Activated T-cell treated with anti-CD3 and anti-CD28 coated beads for 1 hour (primary cell): ENCODE measurements at places on chromosomes 1 and 21.

- no peak for DNase-seq
Observed at GRCh38 chr1:229159668-229160544, 111.0 kb upstream of the RAB4A start.

DNA sequence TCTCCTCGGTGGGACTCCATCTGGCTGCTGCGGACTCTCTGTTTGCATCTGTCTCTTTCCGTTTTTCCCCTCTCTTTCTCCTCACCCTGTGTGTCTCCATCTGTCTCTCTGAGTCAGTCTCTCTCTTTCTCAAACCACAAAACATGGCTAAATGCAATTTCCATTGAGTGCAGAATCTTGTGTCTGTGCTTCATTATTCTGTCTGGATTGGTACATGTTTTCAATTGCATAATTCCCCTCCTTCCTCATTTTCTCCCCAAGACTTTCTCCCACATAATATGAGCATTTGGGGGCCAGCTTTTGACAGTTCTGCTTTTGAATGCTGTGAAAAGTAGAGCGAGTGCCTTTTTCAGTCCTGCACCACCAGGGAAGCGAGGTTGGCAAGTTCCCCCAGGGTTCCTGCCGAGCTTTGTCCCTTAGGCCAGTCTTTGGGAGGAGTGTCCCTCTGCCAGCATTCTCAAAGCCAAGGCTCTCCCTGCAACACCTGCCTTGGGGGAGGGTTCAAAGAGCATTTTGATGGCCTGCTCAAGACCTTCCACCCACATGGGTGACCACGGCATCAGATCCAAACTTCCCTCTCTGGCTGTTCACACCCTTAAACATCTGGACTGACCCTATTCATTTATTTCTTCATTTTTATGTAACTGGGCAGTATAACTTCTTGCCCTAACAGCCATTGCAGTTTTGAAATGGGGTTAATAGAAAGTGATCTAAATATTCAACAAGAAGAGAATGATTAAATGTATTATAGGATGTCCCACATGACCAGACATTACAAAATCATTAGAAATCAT, 32.8 kb upstream of the SCMH1 start:
- no peak for DNase-seq

DNA sequence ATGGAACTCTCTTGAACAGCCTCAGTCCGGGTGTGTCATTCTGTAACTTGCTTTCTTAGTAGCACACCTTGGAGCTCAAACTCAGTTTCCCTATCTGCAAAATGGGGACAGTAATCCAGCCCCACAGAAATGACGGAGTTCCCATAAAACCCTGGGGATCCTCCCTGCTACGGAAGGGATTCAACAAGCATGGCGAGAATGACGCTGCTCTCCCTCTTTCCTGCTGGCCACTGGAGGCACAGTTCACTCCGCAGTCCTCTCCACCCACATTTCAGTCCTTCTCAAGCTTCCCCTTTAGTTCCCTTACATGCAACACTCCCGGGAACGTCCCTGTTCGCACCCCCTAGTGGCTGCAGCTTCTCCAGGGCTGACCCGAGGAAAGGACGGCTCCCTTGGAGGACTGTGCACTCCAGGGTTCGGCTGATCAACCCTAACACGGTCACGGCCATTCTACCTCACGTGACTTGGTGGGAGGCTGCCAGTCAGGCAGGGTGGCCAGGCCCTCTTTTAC, 20.6 kb downstream of the RUNX3 start:
- DNase-seq, result no peak

DNA sequence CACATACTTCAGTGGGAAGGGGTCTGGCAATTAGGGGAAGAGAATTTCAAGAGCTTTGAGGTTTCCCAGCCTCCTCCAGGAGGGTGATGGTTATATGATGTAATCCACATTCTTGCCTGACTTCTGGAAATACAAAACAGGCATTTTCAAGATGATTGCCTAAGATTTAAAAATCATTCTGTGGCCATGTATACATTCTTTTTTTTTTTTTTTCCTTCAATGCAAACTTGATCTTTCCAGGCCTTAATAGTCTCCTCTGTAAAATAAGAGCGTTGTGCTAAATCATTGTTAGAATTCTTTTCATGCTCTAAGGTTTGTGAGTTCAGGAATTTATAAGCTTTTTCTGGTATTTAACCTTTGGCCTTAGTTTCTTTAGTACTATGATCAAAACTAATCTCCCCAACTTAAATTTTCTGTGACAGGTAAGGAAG, 192.3 kb upstream of the HMCN1 start:
- no peak for DNase-seq

GRCh38 chr1:91745640-91746373, 140.1 kb downstream of the TGFBR3 start:
- DNase-seq, result no peak

GRCh38 chr1:204714861-204715511, 29.4 kb upstream of the LRRN2 start:
- DNase-seq, result no peak

GRCh38 chr1:34066166-34066565, 98.9 kb downstream of the CSMD2 start:
- DNase-seq, result no peak

GRCh38 chr1:206128196-206128595, 11.0 kb upstream of the AVPR1B start:
- no peak for DNase-seq

GRCh38 chr1:39473324-39473723, 18.1 kb upstream of the BMP8A start:
- no peak for DNase-seq

DNA sequence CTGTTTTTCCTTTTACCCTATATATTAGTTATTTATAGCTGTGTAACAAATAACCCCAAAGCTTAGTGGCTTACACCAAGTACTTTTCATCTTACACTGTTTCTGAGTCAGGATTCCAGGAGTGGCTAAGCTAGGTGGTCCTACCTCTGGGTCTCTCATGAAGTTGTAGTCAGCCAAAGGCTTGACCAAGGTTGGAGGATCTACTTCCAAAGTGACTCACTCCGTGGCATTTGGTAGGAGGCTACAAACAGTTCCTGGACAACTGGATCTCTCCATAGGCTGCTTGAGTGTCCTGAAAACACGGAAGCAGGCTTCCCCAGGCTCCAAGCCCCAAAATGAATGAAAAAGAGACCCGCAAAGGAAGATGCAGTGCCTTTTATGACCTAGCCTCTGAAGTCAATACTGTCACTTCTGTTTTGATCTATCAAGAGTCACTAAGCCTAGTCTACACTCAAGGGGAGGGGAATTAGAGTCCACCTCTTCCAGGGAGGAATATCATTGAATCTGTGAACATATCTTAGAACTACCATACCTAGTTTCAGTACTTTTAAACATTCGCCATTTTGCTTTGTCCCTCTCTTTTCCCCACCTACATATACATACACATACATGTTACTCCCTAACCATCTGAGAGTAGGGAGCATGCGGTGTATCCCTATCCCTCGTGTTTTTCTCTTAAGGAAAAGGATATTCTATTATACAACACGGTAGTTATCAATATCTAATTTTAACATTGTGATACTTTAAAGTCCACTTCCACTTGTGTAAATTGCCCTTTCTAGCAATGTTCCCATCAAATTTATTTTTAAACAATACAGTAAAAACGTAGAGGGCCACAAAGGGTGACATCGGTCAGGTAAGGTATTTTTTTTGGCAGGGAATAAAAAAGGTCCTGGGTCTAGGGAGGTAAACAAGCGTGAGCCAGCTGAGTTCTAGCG, 67.2 kb downstream of the SLC35A3 start:
- no peak for DNase-seq

DNA sequence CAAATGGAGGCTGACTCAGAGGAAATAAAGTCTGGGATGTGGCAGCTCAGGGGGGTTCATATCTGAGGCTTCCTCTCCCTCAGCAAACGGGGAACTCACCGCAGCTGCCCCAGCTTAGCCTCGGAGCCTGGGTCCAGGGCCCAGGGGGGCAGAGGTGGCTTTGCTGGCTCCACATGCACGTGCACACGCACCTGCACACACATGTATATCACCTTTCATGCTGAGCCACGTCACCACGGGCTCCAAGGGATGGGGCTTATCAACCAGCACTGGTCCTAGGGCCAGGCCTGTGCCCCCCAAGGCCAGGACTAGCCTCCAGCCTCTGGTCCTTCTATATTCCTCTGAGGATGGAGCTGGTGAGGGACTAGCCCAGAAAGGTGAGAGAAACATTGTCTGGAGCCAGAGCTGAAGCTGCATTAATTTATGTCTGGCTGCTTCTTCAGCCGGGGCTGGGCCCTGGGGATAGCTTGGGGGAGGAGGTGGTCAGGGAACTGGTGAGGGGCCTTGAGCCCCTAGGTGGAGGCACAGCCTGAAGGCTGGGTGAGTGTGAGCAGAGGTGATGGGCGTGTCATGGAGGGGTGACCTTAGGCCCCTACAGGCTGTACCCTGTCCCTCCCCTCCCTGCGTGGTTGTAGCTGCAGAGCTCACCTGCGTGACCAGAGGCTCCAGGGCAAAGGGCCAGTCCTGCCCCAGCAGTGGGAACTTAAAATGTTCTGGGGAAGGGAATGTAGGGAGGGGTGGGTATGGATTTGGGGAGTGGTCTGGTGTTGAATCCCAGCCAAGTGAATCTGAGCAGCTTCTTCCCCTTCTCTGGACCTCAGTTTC, 520.8 kb downstream of the PTPRU start:
- DNase-seq, result no peak

DNA sequence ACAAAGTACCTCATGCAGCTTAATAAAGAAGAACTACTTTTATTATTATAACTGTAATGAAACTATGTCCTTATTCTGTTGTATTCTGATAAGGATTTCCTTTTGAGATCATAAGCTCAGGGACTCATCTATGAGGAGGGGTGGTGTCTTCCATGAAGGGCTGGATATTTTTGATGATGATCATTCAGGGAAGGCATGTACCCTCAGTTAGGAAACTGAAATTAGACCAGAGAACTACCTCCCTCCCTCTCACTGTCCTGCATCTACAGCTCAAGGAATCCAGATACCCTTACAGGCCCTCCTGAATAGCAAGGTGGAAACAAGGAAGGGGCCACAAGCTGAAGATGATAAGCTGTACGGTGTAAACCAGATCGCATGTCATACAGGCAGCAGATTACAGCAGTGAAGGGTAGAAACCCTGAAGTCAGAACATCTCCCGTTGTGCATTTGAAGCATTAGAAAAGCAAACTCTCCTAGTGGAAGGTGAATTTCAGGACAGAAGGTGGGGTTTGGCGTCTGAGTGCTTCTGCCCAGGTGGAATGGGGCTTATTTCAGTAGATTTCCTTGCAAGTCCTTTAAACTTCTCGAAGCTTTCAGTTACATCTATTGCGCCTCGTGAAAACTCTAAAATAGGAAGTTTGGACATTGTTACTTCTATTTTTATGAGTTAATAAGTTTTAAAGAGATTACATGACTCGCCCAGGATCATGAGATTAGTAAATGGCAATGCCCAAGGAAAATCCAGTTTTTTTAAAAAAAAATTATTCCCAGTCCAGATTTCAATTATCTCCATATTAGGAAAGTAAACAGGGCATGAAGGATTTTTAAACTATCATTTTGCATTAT, 101.1 kb upstream of the HNRNPU start:
- DNase-seq, result no peak

- no peak for DNase-seq
Observed at GRCh38 chr1:203860396-203861025, 888 bp upstream of the SNRPE start.

GRCh38 chr1:167808104-167808503, 86.3 kb downstream of the MPZL1 start:
- DNase-seq, result no peak

DNA sequence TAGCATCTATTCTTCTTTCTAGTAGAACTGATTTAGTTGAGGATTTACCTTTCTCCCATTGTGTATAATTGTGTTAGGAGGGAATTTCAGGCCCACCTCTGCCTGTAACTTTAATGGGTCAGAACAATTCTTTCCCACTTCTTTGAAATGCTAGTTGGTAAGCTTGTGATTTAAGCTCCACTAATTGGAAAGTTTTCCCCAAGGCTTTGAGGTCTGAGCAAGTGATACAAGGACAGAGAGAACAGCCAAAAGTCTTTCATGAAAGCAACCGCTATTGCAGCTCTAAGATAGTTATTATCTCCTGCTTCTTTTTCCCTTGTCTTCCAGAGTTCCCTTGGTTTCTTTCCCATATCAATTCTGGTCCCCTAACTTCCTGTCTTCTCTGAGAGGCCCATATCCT, 38.7 kb upstream of the PDC start:
- no peak for DNase-seq

DNA sequence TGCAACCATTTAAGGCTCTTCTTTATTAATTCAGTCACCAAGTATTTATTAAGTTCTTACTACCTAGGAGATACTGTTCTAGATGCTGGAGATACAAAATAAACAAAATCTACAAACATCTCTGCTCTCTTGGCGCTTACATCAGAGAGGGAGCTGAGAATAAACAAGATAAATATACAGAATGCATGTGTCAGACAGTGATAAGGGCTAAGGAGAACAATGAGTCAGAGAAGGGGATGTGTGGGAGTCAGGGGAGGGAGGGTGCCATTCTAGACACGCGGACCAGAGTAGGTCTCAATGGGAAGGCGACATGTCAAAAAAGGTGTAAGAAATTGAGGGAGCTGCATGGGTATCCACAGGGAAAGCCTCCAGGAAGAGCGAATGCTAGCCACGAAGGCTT, 393.2 kb downstream of the RWDD3 start:
- no peak for DNase-seq

DNA sequence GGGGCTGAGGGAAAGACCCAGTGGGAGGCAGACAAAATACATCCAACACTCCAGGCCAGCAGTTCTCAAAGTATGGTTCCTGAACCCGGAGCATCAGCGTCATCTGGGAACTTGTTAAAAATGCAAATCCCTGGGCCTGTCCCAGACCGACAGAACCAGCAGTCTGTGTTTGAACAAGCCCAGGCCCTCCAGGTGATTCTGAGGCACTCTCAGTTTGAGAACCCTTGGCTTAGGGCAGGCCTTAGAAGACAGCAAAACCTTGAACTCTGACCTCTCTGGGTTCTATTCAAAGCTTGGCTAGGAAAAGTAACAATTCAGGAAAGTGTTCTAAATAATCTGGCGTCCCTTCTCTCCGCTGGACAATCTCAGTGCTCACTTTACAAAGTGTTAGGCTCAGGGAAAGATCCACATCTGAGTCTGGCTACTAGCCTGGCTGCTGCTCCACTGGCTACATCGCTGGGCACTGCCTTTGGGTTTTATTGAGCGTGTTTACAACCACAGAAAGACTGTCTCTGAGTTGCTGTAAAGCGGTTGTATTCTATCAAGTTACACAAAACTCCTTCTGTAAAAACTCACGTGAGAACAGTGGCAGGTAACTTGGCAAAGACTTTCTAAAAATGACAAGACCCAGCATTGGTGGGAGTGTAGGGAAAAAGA, 166.1 kb downstream of the HIVEP3 start:
- DNase-seq, result no peak

DNA sequence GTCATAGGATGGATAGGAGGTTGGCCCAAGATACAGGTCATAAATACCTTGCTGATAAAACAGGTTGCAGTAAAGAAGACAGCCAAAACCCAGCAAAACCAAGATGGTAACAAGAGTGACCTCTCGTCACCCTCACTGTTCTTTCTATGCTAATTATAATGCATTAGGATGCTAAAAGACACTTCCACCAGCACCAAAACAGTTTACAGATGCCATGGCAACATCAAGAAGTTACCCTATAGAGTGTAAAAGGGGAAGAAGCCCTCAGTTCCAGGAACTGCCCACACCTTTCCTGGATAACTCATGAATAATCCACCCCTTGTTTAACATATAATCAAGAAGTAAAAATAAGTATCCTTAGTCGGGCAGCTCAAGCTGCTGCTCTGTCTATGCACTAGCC, 671.9 kb downstream of the PTPRC start:
- DNase-seq, result no peak

GRCh38 chr1:156931211-156931952, 10.9 kb downstream of the LRRC71 start:
- no peak for DNase-seq

- DNase-seq, result no peak
Observed at GRCh38 chr21:33133892-33134291, 64.0 kb downstream of the OLIG1 start.
